ENCODE measurements at places on chromosomes 4 and X.

GRCh38 chr4:188780028-188780427, 640.8 kb downstream of the TRIML1 start:
- no peak for DNase-seq

DNA sequence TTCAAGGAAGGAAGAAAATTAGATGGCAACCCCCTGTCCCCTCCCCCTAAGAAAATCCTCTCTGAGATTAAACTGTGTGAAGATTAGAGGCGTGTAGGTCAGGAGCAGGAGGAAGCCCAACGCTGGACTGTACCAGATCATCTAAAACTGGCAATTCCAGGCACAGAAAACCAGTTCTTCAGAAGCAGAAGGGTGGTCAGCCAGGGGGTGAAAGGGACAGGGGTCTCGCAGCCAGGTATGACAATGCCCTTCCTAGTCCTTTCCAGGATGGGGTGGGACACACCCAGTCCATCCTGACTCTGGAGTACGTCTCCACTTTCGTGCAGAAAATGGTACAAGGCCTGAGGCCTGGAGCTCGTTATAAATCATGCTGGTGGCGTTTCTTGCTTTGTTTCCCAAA, 3.3 kb upstream of the RHOH start:
- DNase-seq = no peak

- DNase-seq = no peak
Observed at GRCh38 chrX:1809581-1809980, 194.7 kb downstream of the ASMT start.

DNA sequence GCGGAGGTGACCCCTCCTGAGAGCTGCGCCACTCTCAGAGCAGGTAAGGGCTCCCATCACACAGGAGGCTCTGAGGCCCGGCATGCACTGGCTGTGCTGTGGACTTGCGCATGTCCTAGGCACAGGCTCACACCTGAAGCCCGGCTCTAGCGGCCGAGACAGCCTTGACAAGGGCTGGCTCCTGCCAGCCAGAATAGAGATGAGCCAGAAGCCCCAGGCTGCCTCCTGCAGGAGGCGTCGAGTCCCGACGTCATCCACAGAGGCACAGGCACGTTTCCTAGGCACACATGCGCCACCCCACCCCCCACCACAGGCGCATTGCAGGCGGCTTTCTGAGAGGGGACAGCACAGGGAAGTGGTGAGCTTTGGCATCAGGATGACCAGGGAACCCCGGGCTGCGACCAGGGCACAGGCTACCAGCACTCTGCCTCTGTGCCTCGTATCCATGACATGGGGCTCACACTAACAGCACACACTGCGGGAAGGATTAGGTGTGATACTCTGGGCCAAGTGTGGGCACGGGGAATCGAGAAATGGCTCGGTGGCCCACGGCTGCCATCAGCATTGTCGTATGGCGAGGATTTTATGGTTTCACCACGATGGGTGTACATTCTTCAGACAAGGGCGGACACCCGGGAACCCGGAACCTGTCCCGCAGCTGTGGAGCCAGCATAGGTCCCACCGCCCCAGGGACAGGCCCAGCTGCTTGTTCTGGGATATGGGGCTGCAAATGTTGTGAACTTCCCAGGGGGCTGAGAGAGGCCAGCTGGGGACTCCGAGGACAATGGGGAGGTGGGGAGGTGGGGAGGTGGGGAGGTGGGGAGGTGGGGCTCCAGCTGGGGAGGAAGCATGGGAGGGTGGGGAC, 90.7 kb upstream of the ADRA2C start:
- DNase-seq = no peak

DNA sequence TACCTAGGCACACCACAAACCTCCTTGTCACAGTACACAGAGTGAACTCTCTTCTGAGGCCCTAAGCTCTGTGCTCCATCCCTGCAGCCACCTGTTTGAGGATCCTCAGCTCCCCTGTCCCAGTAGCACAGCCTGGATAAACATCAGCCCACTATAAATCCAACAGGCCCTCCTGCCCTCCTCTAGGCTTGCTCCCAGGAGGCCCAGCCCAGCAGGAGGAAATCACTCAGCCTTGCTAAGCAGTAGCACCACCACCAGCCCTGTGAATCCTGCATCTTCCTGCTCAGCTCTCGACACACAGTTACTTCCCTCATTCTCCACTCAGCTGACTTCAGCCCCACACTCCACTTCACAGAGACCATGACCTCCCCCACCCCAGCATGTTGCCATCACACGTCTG, 273.9 kb downstream of the BCOR start:
- DNase-seq = no peak

GRCh38 chr4:40586729-40587128, 42.9 kb downstream of the RBM47 start:
- DNase-seq = no peak

DNA sequence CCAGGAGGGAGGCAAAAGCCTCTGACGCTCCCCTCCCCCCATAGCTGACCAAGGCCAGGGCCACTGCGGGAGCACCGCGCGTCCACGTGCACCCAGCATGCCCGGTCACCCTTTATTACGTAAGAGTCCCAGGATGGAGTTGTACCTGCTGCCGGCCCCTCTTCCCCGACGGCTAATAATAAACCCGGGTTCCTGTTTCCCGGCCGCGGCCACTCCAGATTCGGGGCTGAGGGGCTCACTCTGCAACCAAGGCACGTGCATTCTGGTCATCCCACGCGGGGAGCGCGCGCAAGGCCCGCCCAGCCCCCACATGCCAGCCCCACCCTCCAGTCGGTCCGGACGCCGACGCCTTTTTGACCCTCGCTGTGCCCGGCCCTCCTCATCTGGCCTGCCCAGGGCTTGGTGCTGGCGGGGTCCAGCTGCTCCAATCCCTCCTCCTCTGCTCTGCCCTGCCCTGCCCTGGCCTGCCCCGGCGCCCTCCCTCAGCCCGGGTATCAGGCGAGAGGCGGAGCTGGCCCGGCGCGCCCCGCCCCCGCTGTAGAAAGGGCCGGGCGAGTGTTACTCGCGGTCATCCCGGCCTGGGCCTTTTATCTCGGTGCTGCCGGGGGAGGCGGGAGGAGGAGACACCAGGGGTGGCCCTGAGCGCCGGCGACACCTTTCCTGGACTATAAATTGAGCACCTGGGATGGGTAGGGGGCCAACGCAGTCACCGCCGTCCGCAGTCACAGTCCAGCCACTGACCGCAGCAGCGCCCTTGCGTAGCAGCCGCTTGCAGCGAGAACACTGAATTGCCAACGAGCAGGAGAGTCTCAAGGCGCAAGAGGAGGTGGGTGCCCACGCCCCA, 2.6 kb downstream of the MID1IP1 start:
- peak; percentile 95 for DNase-seq

GRCh38 chrX:47360423-47361179, 9.8 kb upstream of the ZNF157 start:
- no peak for DNase-seq

DNA sequence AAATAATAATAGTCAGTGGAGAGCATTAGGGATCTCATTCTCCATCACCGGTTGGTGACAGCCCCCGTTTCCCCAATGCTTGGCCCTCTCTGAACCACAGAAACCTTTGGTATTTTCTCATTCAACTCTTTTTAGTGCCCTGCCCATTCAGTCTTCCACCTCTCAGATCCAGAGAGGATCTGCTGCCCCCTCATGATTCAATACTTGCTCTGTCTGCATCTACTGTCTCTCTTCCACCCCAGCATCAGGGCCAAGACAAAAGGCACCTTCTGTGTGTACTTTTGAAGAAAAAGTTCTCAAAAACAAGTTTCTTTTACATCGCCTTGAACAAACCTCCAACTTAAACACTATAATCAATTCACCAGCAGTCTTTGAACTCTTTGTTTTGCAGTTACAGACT, 19.3 kb downstream of the CLTRN start:
- DNase-seq = no peak

DNA sequence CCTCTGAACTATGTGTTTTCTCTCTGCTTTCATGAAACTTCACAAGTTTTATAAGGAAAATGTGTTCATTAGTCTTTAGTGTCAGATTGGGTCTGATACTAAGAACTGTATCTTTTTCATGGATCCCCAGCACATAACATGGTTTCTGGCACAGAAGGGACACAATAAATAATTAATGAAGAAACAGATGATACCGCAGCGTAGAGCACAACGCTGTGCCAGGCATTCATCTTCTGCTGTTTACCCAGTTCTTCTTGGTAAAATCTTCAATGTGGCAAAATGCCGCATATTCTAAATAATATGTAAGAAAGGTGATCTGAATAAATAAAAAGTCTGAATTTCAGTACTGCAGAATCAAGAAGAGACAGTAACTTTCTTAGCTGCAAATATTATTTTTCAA, 12.3 kb downstream of the SCARB2 start:
- no peak for DNase-seq

DNA sequence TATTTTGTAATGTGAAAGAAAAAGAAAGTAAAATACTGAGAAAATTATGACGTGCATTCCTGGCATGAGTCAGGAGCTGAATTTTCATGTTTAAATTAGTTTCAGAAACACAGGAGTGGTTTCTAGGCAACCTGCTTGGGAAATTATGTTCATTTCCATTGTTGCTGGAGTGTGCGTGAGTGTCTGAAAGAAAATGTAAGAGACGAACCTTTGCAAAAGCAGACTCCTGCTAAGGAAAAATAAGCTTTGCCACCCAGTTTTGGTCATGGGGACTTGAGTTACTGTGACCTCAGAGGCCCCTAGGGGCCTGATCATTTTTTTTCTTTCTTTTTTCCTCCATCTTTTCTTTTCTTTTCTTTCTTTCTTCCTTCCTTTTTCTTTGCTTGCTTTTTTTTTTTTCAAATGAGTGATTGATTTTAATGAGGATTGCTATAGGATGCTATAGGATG, 18.8 kb upstream of the CHRNA9 start:
- peak; percentile 71 for DNase-seq

- no peak for DNase-seq
Observed at GRCh38 chrX:13345037-13345436, 25.2 kb upstream of the ATXN3L start.

- no peak for DNase-seq
Observed at GRCh38 chr4:56426273-56426672, 9.1 kb downstream of the PPAT start.

DNA sequence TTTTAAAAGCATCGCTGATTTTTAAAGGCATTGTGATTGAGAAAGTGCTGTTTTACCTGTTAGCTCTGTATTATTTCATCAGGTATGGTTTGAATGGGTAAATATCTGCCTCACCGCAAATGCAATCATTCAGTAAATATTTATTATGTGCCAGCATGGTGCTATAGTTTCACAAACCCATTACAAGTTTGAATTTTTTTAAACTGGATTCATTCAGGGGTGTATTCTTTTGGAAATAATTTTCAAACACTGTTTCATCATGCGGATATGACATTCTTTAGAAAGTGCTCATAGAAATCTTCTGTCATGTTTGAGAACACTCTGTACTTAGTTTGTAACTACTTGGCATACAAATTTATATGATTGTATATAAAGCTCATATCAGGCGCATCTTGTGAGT, 37.2 kb downstream of the LIMCH1 start:
- DNase-seq = no peak

- DNase-seq = no peak
Observed at GRCh38 chr4:151664289-151664688, 96.5 kb downstream of the GATB start.

GRCh38 chr4:25951390-25951952, 37.5 kb downstream of the SMIM20 start:
- DNase-seq = no peak
